CD4-positive, alpha-beta T cell (primary cell): ENCODE measurements at places on chromosomes 12 and 14. TPM values are rescaled to one million over a fixed set of nuclear protein-coding genes. Genes with fewer than 3 reads are reported as not detected.

The PPP1R1A gene
- total RNA-seq: not detected

The PAX9 gene
- total RNA-seq: not detected

The SEL1L gene
- total RNA-seq: 40.6 TPM

The TDRD9 gene
- 0.27 TPM for total RNA-seq

The RNASE4 gene
- 0.11 TPM for total RNA-seq

The RAB15 gene
- 2.6 TPM for total RNA-seq

The ETFBKMT gene
- total RNA-seq: 0.38 TPM

The SERPINA12 gene
- total RNA-seq: not detected

The RNASE7 gene
- total RNA-seq: not detected

The TRPV4 gene
- not detected for total RNA-seq

DNA sequence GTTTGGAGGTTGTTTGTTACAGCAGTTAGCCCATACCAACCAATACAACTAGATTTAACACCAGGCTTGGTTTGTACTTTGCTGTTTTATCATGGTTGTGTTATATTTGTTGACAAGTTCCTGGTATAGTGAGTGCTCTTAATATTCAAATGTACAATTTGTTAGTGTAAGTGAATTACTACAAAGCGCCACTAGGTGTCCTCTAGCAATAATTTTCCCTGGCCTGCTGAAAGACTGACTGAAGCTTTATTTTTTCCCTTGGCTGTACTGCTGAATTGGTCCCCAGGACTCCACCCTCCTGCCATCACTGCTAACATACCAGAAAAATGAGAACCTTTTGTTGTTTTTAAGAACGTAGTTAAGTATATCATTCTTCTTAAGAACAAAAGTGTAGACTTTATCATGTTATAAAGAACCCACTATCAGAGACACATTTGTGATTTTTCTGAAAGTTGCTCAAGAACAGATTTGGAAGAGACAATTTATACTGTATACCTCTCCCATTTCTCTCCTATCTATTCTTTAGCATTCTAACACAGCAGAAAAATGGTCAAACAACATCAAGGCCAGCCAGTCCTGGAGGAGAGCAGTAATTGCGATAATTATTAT lies 75.3 kb upstream of the FAR2 start:
- H3K36me3 ChIP-seq: no peaks in the 10 kb centered on the region
- no peaks in the 10 kb centered on the region for H3K27me3 ChIP-seq
- H3K27ac ChIP-seq: no peak overlapping the region
- no peaks in the 10 kb centered on the region for H3K4me1 ChIP-seq

DNA sequence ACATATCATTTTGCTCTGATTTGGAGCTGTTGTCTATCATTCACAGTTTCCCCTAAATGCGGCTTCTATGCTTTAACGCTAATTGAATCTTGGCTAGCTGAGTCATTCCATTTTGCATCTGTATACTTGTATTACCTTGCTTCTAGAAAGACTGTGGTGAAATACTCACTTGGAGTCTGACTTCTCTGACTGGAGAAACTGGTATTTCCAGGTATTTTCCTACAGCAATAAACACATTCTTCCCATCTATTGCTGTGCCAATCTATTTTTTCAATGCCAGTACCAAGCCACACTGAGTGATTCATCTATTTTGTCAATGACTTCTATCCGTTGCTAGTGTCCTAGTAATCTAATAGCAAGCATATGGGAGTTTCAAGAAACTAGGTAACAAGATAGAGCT lies 76.0 kb upstream of the ST8SIA1 start:
- H3K4me1 ChIP-seq: peaks cover 19% of the 10 kb centered on the region
- H3K27me3 ChIP-seq: no peaks in the 10 kb centered on the region
- H3K36me3 ChIP-seq: no peaks in the 10 kb centered on the region
- peak overlapping the region; percentile 49 for H3K27ac ChIP-seq
- H3K4me3 ChIP-seq: peak overlapping the region; percentile 38
- DNase-seq: peak; percentile 36

DNA sequence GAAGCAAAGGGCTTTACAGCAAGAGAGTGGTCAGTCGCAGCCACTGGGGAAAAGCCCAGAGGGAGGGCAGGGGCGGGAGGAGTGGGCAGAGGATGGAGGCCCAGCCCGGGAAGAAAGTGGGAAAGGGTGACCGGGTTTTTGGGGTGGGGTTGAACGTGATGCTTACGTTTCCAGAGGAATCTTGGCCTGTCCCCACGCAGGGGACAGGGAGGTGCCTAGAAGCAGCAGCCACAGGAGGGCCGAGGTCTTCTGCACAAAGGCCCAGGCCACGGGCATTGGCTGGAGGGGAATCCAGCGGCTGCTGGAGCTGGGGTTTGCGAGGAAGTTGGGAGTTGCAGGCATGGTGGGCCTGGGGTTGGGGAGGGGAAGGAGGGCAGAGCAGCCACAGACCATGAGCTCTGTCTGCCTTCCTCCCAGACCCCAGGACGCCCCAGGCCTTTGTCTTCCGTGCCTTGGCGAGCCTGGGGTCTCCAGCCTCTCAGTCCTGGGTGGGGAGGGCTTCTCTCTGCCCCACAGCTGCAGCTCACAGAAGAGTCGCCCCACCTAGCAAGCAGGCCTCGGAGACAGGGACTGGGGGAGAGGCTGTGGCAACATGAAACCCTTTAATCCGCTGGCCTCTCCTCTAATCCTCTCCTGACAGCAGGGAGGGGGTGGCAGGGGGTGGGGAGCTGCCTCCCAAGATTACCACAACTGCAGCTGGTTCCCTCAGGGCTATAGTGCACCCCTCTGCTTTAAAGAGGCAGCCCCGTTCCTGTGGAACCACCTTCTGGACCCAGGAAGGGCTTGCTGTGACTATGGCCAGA lies at the start of gene CACNA2D4:
Gene CACNA2D4 (minus strand): TSS at position 572 of the 803 bp plus-strand sequence. CDS start 179 bp downstream, at position 393.
- H3K27ac ChIP-seq: no peak within 1 kb of the TSS
- H3K4me3 ChIP-seq: peak within 1 kb of the TSS; percentile 35
- no peaks in the 10 kb centered on the region for H3K36me3 ChIP-seq
- H3K27me3 ChIP-seq: no peaks in the 10 kb centered on the region
- DNase-seq: no peak

DNA sequence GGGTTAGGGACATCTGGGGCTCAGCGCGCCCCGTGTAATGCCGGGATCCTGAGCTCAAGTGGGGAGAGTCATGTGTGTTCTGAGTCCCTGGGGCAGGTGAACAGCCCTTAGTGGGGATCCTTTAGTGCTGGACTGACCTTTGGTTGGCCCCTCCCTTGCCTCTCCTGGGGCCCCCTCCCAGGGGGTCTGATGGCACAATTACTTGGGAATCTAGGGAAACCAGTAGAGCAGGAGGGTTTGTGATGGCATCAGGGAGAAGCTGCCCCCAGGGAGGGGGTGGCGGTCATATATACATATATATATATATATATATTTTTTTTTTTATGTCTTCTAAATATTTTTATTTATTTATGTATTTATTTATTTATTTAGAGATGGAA lies at the start of gene MORN3:
Gene MORN3 (minus strand): TSS at position 134 of the 380 bp plus-strand sequence. CDS start 171 bp downstream, outside the sequence.
- no peak within 1 kb of the TSS for H3K27ac ChIP-seq
- no peak for DNase-seq
- H3K4me3 ChIP-seq: no peak within 1 kb of the TSS
- peaks cover 4% of the 10 kb centered on the region for H3K36me3 ChIP-seq
- no peaks in the 10 kb centered on the region for H3K27me3 ChIP-seq
- H3K4me1 ChIP-seq: peaks cover 77% of the 10 kb centered on the region

GRCh38 chr12:51531284-51531977 lies 59.6 kb upstream of the SCN8A start:
- H3K27me3 ChIP-seq: no peaks in the 10 kb centered on the region
- no peaks in the 10 kb centered on the region for H3K36me3 ChIP-seq
- no peak for DNase-seq
- no peak overlapping the region for H3K4me3 ChIP-seq
- no peak overlapping the region for H3K27ac ChIP-seq
- peaks cover 6% of the 10 kb centered on the region for H3K4me1 ChIP-seq

DNA sequence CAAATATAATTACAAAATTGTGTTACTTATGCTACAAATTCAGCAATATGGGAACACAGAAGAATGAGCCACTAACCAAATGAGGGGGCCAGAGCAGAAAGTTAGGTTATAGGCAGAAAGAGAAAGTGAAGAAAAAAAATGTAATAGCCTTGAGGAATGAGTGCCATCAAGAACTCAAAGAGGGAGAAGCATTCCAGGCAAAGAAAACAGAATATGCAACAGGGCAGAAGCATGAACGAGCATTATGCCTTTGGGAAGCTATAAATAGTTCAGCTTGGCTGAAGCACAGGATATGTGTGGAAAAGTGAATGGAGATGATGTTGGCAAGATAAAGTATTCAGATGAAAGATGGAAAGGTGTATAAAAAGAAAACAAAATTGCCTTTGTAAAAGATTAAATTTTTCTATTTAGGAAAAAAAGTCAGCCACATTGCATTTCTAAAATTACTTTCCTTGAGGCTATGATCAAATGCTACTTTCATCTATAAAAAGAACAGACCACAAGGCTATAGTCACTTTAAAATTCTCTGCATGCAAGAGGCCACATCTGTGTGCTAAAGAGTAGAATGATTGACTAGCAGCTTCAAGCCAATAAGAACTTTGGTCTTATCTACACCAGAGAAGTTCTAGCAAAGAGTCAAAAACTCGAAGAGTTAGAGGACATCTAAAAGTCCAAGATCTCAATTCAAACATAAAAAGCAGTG lies 193.6 kb upstream of the GARIN6 start:
- H3K27me3 ChIP-seq: no peaks in the 10 kb centered on the region
- no peak overlapping the region for H3K4me3 ChIP-seq
- H3K27ac ChIP-seq: no peak overlapping the region
- no peak for DNase-seq

DNA sequence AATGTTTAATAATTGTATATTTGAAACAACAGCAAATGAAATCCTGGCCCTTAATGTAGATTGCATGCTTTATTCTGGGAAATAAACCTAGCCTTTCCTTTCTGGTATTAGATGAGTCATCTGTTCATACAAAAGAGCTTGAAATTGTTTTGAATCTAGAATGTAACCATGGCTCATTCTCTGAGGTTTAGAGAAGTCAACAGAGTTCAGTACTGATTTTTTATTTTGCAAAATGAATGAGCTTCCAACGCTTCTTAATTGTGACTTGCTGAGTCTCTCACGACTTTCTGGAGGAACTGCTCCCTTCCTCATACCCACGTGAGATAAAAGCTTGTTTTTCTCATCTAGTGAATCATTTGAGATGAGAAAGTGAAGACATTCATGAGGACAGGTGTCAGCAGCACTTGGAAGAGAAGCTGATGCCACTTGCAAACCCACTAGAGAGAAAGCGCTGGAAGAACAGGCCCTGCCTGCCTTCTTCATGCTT lies 509.6 kb downstream of the VRK1 start:
- H3K27me3 ChIP-seq: no peaks in the 10 kb centered on the region
- peak; percentile 15 for DNase-seq
- H3K4me1 ChIP-seq: peaks cover 10% of the 10 kb centered on the region
- H3K36me3 ChIP-seq: no peaks in the 10 kb centered on the region

DNA sequence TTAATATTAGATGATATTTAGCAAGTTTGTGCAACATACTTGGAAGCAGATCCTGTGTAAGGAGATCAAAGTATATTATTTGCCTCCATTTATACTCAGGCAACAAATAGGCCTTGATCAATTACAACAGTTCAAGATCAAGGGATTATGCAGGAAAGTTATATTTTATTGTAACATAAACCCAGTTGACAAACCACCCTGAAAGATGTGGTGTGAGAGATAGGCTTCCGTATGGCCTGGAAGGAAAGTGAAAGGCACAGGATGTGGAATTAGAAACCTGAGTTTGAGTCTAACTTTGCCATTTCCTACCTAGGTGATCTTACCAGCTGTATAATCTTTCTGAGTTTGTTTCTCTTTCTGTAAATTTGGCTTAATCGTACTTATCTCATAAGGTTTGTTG lies 284.1 kb downstream of the BMP4 start:
- no peaks in the 10 kb centered on the region for H3K27me3 ChIP-seq
- no peak overlapping the region for H3K27ac ChIP-seq
- H3K36me3 ChIP-seq: no peaks in the 10 kb centered on the region
- DNase-seq: no peak
- no peaks in the 10 kb centered on the region for H3K4me1 ChIP-seq

DNA sequence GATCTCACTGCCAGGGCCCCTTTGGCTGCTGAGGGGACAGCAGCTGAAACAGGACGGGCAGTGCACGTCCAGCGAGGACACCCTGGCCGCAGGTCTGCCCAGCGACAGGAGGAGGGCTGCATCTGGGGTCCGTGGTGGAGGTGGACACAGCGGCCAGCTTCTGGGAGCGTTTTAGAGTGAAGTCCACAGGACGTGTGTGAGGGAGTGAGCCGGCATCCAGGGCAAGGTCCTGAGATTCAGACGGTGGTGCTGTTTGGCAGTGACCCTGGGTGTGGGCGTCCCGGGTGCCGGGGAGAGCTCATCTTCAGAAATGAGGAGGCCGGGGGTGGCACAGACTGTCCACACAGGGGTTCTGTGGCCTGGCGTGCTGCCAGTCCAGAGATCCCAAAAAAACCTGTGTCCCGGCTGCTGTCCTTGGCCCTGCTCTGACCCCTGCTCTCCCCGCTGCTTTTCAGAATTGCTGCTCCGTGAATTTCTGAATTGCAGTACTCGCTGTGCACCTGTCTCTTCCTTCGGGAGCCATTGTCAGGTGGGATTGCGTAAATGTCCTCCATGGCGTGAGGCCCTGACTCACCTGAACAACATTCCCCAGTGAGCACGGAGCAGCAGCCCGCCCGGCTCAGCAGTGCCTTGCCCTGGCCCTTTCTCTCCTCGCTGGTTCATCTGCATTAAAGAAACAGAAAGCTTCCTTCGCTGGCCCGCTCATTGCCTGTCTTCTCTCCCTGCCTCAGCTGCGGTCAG lies 183.5 kb upstream of the C14orf180 start:
- no peak for DNase-seq
- H3K27me3 ChIP-seq: no peaks in the 10 kb centered on the region
- no peak overlapping the region for H3K4me3 ChIP-seq
- no peaks in the 10 kb centered on the region for H3K36me3 ChIP-seq
- H3K27ac ChIP-seq: no peak overlapping the region

DNA sequence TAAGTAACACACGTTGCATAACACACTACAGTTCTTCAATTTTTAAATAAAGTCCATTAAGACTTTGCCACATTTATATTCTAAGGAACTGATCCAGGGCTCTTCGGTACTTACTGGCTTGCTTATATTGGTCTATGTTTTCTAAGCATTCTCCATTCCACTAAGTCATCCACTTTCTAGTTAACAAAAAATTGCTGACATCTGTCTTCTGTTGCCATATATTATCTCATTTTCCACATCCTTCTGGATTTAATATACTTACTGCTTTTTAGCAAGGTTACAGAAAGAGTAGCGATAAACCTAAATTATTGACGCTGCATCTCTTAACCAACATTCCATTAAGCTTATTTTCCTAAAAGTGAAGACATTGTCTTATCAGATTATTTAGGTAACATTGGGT lies 238.4 kb upstream of the LRIG3 start:
- H3K4me1 ChIP-seq: no peaks in the 10 kb centered on the region
- H3K4me3 ChIP-seq: no peak overlapping the region
- H3K27ac ChIP-seq: no peak overlapping the region

- DNase-seq: no peak
- H3K4me1 ChIP-seq: no peaks in the 10 kb centered on the region
- H3K36me3 ChIP-seq: no peaks in the 10 kb centered on the region
- no peak overlapping the region for H3K4me3 ChIP-seq
Measured at GRCh38 chr12:23004473-23005020, 379.6 kb downstream of the ETNK1 start.

DNA sequence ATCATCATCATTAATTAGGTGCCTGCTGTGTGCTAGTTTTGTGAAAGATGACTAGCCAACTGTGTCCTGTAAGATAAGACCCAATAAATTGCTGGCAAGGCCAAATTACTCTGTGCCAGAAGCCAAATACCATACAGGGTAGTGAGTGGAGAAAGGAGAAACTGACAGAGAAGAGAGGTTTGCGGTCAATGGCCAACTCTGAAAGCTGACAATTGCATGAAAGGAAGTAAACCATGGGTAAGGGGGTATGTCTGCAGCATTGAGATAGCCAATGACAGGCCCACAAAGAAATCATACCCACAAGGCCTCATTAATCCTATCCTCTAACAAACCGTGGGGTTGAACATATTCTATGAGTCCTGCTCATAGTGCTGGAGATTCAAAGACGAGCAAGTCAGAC lies 236.6 kb upstream of the CCDC196 start:
- peaks cover 2% of the 10 kb centered on the region for H3K27me3 ChIP-seq
- no peaks in the 10 kb centered on the region for H3K36me3 ChIP-seq
- no peak for DNase-seq
- no peaks in the 10 kb centered on the region for H3K4me1 ChIP-seq
